ENCODE measurements at places on chromosomes 3 and 15.

- no peak for DNase-seq
Observed at GRCh38 chr3:31974964-31975363, 6.1 kb downstream of the OSBPL10 start.

- DNase-seq = no peak
Observed at GRCh38 chr15:27723821-27724220, 375.3 kb downstream of the OCA2 start.

GRCh38 chr3:52685285-52685708 is 416 bp downstream of the PBRM1 start:
- peak; percentile 55 for DNase-seq

- DNase-seq = no peak
Observed at GRCh38 chr15:71713191-71713809, 97.1 kb upstream of the NR2E3 start.

DNA sequence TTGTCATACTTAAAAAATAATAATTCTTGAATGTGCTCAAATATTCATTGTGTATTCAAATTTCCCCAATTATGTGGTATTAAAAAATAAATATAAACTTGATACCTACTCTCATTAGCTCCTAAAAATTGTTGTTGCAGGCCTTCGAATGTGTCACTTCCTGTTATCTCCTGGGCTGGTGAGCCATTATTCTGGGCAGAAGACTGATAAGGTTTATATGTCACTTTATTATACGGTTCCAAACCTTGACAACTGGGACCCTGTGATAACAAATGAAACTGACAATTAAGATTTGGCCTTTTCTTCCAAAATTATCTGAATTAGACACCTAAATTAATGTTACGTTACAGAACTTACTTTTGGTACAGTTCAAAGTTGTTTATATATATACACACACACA is 15.0 kb downstream of the CEP152 start:
- no peak for DNase-seq

DNA sequence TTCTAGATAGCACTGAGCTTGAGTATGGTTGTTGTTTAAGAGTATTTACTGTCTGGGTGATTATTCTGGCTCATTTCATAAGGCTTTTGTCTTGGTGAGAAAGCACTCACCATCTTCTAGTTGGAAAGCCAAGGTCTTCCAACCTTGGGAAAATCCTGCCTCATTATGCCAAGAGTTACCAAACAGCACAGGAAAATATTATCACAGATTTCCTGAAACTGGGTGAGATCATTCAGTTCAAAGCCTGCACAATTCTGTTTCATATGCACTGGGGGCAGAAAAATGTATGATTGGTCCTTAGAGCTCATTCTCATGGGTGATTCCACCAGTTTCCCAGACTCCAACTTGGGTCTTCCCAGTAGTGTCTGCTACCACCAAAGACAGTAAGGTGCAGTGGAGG is 291.8 kb downstream of the RORA start:
- no peak for DNase-seq

GRCh38 chr3:195736866-195737490 is 16.2 kb downstream of the MUC20 start:
- no peak for DNase-seq

DNA sequence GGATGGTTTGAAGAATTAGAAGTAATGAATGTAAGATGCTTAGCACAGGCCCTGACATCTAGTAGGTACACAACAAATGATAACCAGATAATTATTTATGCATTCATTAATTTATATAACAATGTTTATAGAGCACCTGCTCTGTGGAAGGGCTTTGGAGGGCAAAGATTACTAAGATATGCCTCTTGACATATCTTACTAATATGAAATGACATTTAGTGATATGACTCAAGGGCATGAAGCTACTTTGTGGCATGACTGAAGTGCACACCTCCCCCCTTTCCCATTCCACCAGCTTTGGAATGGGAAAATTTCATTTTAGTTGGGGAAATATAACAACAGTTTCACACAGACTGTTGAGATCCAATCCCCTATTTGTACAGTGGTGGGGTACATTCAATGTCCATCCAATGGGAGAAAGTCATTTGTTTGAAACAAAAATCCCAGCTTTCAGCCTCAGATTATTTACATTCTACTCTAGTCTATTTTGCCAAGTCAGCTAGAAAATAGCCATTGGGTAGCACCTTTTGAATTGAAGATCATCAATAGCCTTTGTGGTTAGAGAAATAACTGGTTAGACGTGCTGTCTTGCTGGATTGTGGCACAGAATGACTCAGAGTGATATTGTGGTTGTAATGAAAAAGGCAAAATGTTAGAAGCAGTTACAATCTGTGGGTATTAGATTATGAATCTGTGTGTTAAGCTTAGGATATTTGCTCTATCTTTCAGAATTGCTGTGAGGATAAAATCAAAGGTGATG is 72.9 kb downstream of the MOBP start:
- DNase-seq = no peak

DNA sequence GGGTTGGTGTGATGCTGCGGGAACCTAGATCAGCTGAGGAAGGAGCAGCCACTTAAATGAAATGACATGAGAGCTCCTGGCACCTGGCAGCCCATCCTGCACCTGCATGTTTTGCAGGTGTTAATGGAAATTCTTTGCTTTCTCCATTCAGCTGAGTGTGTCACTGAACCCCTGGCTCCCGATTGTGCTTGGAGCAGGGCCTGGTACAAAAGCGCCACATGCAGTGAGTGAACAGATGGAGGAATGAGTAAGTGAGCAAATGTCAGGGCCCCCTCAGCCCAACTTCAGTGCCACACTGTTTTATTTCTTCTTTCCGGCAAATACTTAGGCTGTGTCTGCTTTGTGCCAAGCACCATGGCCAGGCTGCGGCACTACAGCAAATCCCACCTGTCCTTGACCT is 132.2 kb downstream of the ASB7 start:
- DNase-seq = no peak

- DNase-seq = no peak
Observed at GRCh38 chr3:60386306-60386705, 864.9 kb downstream of the FHIT start.

- no peak for DNase-seq
Observed at GRCh38 chr3:195080571-195081151, 190.3 kb downstream of the XXYLT1 start.

- DNase-seq = no peak
Observed at GRCh38 chr15:62444104-62445022, 279.3 kb upstream of the C2CD4B start.

DNA sequence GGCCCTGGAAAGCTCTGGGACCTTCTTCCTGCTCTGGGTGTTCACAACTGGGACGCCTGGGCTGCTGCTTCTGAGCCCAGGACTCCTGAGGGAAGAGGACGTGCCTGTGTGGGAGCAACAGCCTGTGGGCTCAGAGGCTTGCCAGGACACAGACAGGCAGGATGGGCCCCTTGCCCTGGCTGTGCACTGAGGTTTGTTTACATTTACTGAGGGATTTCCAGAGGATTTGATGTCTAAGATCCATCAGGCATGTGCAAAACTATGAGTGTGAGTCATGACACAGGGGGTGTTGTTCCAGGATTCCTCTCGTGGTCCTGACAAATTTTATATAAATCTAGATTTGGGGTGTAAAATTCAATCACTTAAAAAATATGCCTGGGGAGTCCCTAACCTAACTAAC is 10.6 kb downstream of the CCR9 start:
- no peak for DNase-seq

All from activated naive CD4-positive, alpha-beta T cell (primary cell).